ENCODE measurements at places on chromosomes 7 and 10. TPM values are rescaled to one million over a fixed set of nuclear protein-coding genes. Genes with fewer than 3 reads are reported as not detected.
A peak's percentile ranks its signal among the peaks of the same experiment; 100 is the strongest.

DNA sequence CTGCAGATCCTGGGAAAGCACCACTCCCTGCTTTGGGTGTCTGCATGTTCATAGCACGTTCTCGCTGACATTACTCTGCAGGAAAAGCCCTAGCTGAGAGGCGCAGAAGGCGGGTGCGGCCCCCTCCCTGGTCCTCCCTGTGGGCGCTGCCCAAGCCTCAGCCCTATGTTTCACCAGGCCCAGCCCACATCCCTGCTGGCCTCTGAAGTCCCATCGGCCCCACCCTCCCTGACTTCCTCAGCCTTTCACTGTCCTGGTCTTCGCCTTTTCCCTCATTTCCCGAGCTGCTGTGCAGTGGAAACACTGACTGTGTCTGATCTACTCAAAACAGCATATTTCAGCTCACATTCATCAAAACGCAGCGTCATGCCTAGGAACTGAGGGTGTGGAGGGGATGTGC lies 36.3 kb upstream of the DIP2C start:
- no peaks in the 10 kb centered on the region for H3K36me3 ChIP-seq
- H3K27me3 ChIP-seq: no peaks in the 10 kb centered on the region
- H3K4me3 ChIP-seq: no peak overlapping the region
- H3K4me1 ChIP-seq: no peaks in the 10 kb centered on the region

DNA sequence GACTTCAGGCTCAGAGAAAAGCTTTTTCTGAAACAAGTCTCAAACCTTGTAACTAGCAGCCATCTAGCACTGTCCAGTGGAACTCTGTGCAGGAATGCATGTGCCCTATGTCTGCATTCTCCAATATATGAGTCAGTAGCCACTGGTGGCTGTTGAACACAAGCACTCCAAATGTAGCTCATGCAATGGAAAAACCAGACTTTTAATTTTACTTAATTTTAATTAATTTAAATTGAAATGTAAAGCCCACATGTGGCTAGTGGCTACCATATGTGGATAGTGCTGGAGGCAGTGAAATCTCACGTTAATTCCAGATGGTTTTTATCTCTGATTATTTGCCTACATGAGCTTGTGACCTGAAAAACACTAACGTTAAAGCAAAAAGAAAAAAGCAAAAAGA lies 225.1 kb downstream of the GATA3 start:
- no peaks in the 10 kb centered on the region for H3K4me1 ChIP-seq
- no peak for DNase-seq
- H3K4me3 ChIP-seq: no peak overlapping the region

The CALHM2 gene
- 19.8 TPM for total RNA-seq

DNA sequence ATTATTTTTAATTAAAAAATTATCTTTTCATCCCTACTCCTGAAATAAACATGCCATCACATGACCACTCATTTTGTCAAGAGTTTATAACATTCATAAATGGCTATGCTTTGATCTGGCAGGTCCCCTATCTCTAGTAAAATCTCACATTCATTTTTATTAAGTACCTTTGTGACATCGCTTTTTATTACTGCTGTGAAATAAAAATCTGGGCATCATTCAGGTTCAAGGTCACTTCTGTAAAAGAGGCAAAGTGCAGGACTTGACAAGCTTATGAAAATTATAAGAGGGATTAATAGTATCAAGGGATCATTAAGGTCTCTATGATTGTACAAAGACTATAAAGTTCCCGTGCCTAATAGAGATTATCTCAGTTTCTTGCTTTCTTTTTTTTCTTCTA lies 416.8 kb upstream of the SEMA3A start:
- DNase-seq: no peak
- H3K4me1 ChIP-seq: no peaks in the 10 kb centered on the region
- no peak overlapping the region for H3K27ac ChIP-seq
- no peak overlapping the region for H3K4me3 ChIP-seq

DNA sequence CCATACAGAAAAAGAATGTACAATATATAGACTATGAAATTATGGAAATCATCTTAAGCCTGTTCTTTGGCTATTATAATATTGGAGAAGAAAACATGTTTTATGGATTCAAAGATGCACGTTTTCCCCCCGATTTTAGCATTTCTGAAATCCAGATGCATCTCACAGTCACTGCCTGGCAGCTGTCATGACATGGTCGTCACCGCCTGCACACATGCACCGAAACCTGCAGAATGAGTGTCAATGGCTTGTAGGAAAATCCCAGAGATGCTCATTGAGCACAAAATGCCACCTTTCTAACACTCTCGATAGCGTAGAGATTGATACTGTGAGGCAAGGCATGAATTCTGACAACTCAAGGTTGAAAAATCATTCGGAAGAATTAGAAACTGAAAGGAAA lies 115.5 kb downstream of the TAF3 start:
- no peak overlapping the region for H3K27ac ChIP-seq
- H3K27me3 ChIP-seq: no peaks in the 10 kb centered on the region
- DNase-seq: no peak
- no peak overlapping the region for H3K4me3 ChIP-seq

GRCh38 chr7:109259151-109259550 lies 689.5 kb downstream of the DNAJB9 start:
- H3K4me3 ChIP-seq: no peak overlapping the region
- no peaks in the 10 kb centered on the region for H3K36me3 ChIP-seq
- no peaks in the 10 kb centered on the region for H3K4me1 ChIP-seq
- no peaks in the 10 kb centered on the region for H3K27me3 ChIP-seq
- H3K27ac ChIP-seq: no peak overlapping the region

DNA sequence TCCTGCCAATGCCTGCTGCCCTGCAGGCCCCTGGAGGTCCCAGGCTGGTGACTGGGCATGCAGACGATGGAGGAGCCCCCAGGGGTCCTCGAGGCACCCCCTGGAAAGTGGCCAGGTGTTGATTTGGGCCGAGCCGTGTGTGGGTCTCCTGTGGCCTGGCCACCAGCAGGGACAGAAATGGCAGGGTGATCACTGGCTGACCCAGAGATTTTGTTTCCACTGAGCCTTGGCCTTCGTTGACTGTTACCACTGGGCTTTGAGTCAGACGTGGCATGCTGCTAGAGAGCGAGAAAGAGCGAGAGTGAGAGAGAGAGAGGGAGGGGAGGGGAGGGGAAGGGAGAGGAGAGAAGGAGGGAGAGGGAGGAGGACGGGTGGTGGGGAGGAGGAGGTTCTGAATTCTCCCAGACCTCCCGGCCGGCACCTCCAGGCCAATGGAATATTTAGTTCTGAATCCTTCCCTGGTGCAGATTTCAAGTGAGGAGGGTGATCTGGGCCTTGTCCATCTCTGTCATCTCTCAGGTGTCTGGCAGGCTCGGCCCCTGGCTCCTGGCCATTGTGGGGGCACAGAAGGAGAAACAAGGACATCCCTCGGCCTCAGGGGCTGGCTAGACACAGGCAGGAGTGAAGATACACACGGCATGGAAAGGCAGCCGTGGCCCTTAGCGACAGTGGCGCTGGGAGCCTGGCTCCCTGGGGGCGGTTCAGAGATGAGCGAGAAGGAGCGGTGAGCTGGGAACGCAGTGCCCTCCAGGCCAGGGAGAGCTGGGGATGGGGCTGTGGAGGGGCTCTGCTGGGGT lies 58.2 kb downstream of the GLRX3 start:
- no peaks in the 10 kb centered on the region for H3K4me1 ChIP-seq
- H3K27me3 ChIP-seq: no peaks in the 10 kb centered on the region
- H3K27ac ChIP-seq: no peak overlapping the region
- no peak overlapping the region for H3K4me3 ChIP-seq
- H3K36me3 ChIP-seq: no peaks in the 10 kb centered on the region

GRCh38 chr7:134351424-134351823 lies 34.7 kb upstream of the SLC35B4 start:
- H3K4me3 ChIP-seq: no peak overlapping the region
- no peaks in the 10 kb centered on the region for H3K36me3 ChIP-seq
- H3K27me3 ChIP-seq: no peaks in the 10 kb centered on the region
- H3K27ac ChIP-seq: no peak overlapping the region

DNA sequence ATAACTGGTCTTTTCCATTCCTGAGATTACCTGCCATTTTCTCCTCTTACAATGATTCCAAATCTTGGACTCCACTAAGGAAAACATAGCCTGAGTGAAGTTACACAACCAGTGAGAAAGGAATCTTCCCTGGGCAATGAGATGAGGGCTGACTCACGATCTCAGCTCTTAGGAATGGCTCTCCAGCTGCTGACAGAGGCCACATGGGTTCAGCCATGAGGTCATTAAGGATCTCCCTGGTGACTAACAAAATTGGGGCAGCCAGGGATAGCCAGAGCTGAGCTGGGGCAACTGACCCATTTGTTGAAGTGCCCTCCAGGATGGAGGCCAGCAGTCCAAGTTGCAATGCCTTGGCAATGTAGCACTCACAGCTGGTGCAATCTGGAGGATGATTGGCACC lies 78.7 kb upstream of the MKLN1 start:
- peak overlapping the region; percentile 66 for H3K27ac ChIP-seq
- peak; percentile 97 for DNase-seq
- no peak overlapping the region for H3K4me3 ChIP-seq
- peaks cover 33% of the 10 kb centered on the region for H3K4me1 ChIP-seq

GRCh38 chr7:101116898-101117297 lies 10.0 kb upstream of the SERPINE1 start:
- no peak for DNase-seq
- no peaks in the 10 kb centered on the region for H3K36me3 ChIP-seq
- H3K27me3 ChIP-seq: peaks cover 4% of the 10 kb centered on the region
- H3K4me1 ChIP-seq: peaks cover 5% of the 10 kb centered on the region

GRCh38 chr10:92110039-92110794 lies 180.7 kb downstream of the CPEB3 start:
- H3K27me3 ChIP-seq: no peaks in the 10 kb centered on the region
- peaks cover 54% of the 10 kb centered on the region for H3K4me1 ChIP-seq
- H3K27ac ChIP-seq: peak overlapping the region; percentile 2
- no peak for DNase-seq

The SRGN gene
- 27.1 TPM for total RNA-seq

The CPEB3 gene
- total RNA-seq: 19.1 TPM

GRCh38 chr10:5268234-5268633 lies 71.6 kb downstream of the AKR1C4 start:
- no peaks in the 10 kb centered on the region for H3K27me3 ChIP-seq
- DNase-seq: no peak
- no peak overlapping the region for H3K4me3 ChIP-seq
- H3K27ac ChIP-seq: no peak overlapping the region
- no peaks in the 10 kb centered on the region for H3K36me3 ChIP-seq

DNA sequence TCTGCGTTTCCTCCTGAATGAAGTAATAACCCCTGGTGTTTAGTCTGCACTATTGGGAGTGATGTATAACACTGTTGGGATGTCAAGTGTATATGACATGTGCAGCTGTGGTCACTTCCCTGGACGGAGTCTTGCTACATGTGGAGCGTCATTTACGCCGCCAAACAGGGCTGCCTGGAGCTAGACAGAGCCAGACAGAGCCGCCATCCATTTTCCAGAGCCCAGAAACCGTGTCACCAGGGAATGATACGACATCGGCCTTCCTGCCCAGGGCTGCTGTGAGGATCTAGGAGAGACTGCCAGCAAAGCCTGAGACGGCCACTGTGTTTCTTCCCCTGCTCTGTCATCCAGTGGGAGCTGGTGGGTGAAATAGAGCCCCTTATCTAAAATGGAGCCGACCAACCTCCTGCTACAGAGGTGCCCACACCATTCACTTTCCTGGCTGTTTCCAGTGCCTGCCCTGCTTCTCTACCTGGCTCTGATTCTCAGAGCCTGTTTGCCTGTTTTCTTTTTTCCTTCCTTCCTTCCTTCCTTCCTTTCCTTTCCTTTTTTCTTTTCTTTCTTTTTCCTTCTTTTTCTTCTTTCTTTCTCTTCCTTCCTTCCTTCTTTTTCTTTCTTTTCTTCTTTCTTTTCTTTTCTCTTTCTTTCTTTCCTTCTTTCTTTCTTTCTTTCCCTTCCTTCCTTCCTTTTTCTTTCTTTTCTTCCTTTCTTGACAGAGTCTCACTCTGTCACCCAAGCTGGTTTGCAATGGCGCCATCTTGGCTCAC lies 13.3 kb upstream of the FGFR2 start:
- H3K36me3 ChIP-seq: no peaks in the 10 kb centered on the region
- no peak for DNase-seq
- peaks cover 8% of the 10 kb centered on the region for H3K27me3 ChIP-seq
- no peak overlapping the region for H3K4me3 ChIP-seq
- no peak overlapping the region for H3K27ac ChIP-seq

The CYP2C8 gene
- not detected for total RNA-seq

DNA sequence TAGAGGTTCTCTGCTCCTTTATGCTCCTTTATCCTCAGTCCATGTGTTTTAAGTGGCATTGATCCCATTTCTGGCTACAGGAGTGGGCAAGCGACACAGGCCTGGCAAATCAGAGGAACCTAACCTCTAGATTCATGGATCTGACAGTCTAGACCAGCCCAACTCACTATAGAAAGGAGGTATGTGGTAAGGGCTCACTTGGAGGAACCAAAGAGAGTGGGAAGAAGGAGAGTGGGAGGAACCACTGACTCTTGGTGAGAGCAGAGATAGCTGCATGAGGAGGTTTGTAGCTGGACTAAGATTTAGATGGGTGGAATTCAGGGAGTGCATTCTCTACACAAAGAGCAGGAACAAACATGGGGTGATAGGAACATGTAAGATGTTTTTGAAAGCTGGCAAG lies 11.6 kb upstream of the FRAT1 start:
- DNase-seq: no peak
- no peaks in the 10 kb centered on the region for H3K36me3 ChIP-seq
- H3K27ac ChIP-seq: peak overlapping the region; percentile 8
- no peaks in the 10 kb centered on the region for H3K27me3 ChIP-seq
